A549 treated with CpdA at 1 μM for 4 hours (cell line): ENCODE measurements at places on chromosomes 11 and 22. TPM values are rescaled to one million over a fixed set of nuclear protein-coding genes. Genes with fewer than 3 reads are reported as not detected.

JAML gene
- total RNA-seq: not detected in 5 replicates

HBE1 gene
- total RNA-seq: 0.09 to 0.78 TPM (median 0.23 TPM) in 4 of 5 replicates, not detected in the other

PAX6 gene
- 1.2 to 3.3 TPM (median 1.7 TPM) in 5 replicates for total RNA-seq

NELL1 gene
- not detected in 5 replicates for total RNA-seq

P2RY2 gene
- total RNA-seq: 8.1 to 11.0 TPM (median 9.8 TPM) in 5 replicates

MYRF gene
- total RNA-seq: 16.3 to 24.3 TPM (median 19.8 TPM) in 5 replicates

CDC42EP1 gene
- total RNA-seq: 27.2 to 39.2 TPM (median 36.6 TPM) in 5 replicates

CNTF gene
- total RNA-seq: 1.2 to 2.0 TPM (median 1.4 TPM) in 5 replicates

F2 gene
- total RNA-seq: 1.9 to 2.6 TPM (median 2.1 TPM) in 5 replicates
